ENCODE measurements at places on chromosomes 6 and 20. TPM values are rescaled to one million over a fixed set of nuclear protein-coding genes. Genes with fewer than 3 reads are reported as not detected.

ABHD16A gene
- 54.7 TPM for total RNA-seq

- H3K4me3 ChIP-seq, result no peak overlapping the region
- no peak for DNase-seq
- H3K36me3 ChIP-seq, result no peaks in the 10 kb centered on the region
- no peaks in the 10 kb centered on the region for H3K27me3 ChIP-seq
- no peak overlapping the region for H3K27ac ChIP-seq
- H3K4me1 ChIP-seq, result no peaks in the 10 kb centered on the region
Observed at GRCh38 chr6:168485818-168486217, 44.8 kb downstream of the SMOC2 start.

DNA sequence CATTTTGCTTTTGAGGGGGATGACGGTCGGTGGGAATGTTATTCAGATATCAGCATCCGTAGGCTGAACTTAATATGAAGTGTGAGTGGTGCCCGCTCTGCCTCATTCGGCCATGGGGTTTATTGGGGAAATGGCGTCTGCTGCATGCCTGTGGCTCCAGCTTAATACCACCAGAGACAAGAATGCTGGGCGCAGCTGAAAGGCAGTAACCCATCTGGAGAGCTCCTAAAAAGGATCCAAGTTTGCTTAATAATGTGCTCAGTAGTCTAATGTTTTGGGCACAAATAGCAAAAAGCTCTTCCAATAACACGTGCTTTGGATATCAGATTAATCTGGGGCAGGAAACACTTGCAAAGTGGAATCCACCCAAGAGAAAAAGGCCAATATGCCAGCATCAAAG lies 273.0 kb upstream of the TAB2 start:
- peaks cover 5% of the 10 kb centered on the region for H3K36me3 ChIP-seq
- peaks cover 4% of the 10 kb centered on the region for H3K27me3 ChIP-seq
- H3K4me1 ChIP-seq, result peaks cover 6% of the 10 kb centered on the region
- DNase-seq, result no peak
- H3K27ac ChIP-seq, result no peak overlapping the region

DNA sequence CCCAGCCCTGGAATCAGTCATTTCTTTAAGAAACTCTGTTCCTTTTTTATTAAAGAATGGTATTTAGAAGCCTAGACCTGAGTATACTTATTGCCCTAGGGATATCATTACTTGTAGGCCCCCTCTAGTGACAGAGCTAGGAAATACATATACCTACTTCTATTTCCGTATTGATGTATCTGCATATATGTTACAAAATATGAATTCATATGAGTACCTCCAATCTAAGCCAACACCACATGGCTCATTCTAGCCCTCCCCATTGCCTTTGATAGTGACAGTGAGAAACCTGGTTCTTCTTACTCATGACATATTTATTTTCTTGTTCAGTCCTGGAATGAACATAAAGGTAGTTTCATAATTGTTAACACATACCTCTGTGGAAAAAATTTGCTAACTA lies 137.2 kb downstream of the FARS2 start:
- no peak overlapping the region for H3K4me3 ChIP-seq
- no peaks in the 10 kb centered on the region for H3K36me3 ChIP-seq
- peaks cover 1% of the 10 kb centered on the region for H3K27me3 ChIP-seq
- no peak for DNase-seq

PRIM2 gene
- 16.2 TPM for total RNA-seq

DPPA5 gene
- not detected for total RNA-seq

PRDM13 gene
- not detected for total RNA-seq
